Hindlimb muscle (tissue), 1 donor: ENCODE measurements at places on chromosomes 1 and 21. TPM values are rescaled to one million over a fixed set of nuclear protein-coding genes. Genes with fewer than 3 reads are reported as not detected.
A peak's percentile ranks its signal among the peaks of the same experiment; 100 is the strongest.

DNA sequence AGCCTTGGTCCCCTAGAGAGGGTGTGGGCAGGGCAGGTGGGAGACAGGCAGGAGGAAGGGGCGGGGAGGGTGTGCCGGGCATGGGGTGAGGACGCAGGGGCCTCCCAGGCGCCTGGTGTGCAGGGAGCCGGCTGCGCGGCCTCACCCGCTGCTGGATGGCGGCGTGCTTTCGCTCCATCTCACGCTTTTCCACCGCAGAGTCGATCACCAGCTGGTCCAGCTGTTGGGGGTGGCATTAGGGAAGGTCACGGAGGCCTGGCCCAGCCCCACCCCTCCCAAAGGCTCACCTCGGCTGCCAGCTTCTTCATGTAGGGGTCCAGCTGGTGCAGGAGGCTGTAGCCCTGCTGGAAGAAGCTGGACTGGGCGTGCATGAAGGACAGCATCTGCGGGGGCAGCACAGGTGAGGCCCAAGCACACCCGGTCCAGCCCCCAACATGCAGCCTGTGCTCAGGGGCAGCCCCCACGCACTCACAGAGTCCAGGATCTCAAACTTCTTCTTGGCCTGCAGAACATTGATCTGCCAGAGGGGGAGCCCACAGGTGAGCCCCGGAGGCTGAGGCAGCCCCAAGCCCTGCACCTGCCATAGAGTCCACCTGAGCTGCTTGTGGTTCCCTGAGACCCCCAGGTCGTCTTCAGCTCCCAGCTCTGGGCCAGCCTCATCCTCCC, 7.9 kb downstream of the ACAP3 start:
- no peak for DNase-seq

- DNase-seq: no peak
These were observed 230.9 kb downstream of the DUSP10 start for GRCh38 chr1:221510793-221511503.

- DNase-seq: no peak
These were observed 175.8 kb upstream of the NFIA start for GRCh38 chr1:60906526-60906925.

- DNase-seq: no peak
These were observed 1.1 kb downstream of the SPSB1 start for GRCh38 chr1:9293533-9294404.

GRCh38 chr1:43448955-43449707, 4.6 kb downstream of the HYI start:
- DNase-seq: no peak

- no peak for DNase-seq
These were observed 444.8 kb downstream of the PTPRC start for GRCh38 chr1:199083680-199084079.

GRCh38 chr1:68331117-68331865, 99.0 kb upstream of the WLS start:
- DNase-seq: no peak

GRCh38 chr21:42361286-42361685, 5.0 kb downstream of the TFF1 start:
- no peak for DNase-seq

DNA sequence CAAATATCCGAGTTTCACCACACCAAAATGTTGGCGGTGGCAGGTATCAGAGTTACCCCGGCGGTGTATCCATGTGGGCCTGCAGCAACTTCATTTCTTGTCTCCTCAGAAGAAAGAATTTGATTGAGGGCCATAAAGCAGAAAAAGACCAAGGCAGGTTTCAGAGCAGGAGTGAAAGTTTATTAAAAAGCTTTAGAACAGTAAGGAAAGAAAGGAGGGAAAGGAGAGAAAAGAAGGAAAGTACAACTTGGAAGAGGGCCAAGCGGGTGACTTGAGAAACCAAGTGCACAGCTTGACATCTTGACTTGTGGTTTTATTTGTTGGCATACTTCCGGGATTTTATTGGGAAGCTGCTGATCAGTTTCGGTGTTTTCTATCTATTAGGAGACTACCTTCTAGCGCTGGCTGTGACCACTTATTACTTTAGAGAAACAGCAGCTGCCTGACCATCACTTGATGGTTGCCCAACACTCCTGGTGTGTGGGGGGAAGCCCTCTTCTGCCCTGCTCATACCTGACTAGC, 75.5 kb upstream of the RAB3GAP2 start:
- DNase-seq: no peak

GRCh38 chr21:16353764-16354163, 624.0 kb downstream of the USP25 start:
- no peak for DNase-seq

GRCh38 chr1:56948403-56949023, 17.3 kb downstream of the C8B start:
- DNase-seq: no peak

DNA sequence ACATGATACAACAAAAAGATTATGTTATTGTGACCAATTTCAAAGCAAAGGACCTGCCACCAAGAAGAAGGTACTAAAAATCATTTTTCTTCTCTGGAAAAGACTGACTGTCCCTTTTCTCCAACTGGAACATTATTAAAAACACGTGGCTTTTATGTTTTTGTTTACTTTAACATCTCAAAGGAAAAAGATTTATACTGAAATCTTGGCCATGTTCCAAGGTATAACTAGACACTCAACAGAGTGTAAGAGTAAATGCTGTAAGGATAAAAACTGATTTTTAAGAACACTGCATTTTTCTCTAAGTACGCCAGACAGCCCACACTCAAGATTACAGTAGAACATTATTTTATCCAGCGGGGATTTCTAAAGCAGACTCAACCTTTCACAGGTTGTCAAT, 62.1 kb downstream of the BRWD1 start:
- peak; percentile 5 for DNase-seq

GRCh38 chr1:232551386-232551785, 78.5 kb downstream of the SIPA1L2 start:
- no peak for DNase-seq

- peak; percentile 86 for DNase-seq
These were observed 11.5 kb downstream of the MCL1 start for GRCh38 chr1:150567717-150568593.

- DNase-seq: no peak
These were observed 11.5 kb downstream of the ARHGEF10L start for GRCh38 chr1:17550729-17551584.

KCNE1 gene
- 0.28 TPM for polyA plus RNA-seq

CCNL2 gene
- 174 TPM for polyA plus RNA-seq

TSSK3 gene
- 3.3 TPM for polyA plus RNA-seq

SGIP1 gene
- polyA plus RNA-seq: 2.0 TPM

C1QB gene
- polyA plus RNA-seq: 30.0 TPM

TAS1R2 gene
- not detected for polyA plus RNA-seq

TBX19 gene
- 1.7 TPM for polyA plus RNA-seq
